ENCODE measurements at places on chromosomes 2 and 18. TPM values are rescaled to one million over a fixed set of nuclear protein-coding genes. Genes with fewer than 3 reads are reported as not detected.

DNA sequence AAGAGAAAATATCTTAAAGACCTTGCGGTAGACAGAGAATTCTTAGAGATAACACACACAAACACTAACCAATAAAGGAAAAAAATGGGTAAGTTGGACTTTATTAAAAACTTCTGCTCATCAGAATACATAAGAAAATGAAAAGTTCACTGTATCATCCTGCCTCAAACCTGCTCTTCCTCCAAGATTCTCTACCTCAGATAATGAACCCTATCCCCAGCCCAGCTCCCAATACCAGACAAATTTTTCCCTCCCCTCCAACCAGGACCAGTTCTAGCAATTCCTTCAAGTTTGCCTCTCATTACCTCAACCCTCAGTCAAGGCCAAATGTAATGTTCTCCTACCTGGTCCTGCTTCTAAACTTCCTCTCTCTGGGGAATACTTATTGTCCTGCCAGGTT lies 79.4 kb downstream of the DNMT3A start:
- H3K36me3 ChIP-seq: peaks cover 27% of the 10 kb centered on the region
- peaks cover 10% of the 10 kb centered on the region for H3K4me1 ChIP-seq
- no peak for DNase-seq

Gene SLC38A11
- total RNA-seq: not detected

DNA sequence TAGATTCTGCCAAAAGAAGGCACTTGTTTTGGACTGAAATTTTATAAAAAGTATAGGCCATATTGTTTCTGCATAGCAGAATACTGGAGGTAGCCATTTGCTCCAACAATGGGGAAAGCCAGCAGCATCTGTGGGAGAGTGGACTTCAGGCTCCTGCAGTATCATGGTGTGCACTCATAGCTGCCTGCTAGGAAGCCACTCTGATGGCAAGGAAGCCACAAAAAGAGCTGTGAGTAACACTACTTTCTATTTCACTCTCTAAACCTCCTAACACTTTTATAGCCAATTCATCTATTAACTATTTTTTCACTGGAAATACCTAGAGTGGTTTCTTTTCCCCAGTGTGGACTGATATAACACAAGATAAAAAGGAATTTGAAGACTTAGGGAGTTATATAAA lies 144.4 kb upstream of the KCNJ3 start:
- no peaks in the 10 kb centered on the region for H3K36me3 ChIP-seq
- H3K27ac ChIP-seq: no peak overlapping the region
- H3K27me3 ChIP-seq: no peaks in the 10 kb centered on the region
- peak; percentile 4 for DNase-seq
- no peaks in the 10 kb centered on the region for H3K4me1 ChIP-seq

DNA sequence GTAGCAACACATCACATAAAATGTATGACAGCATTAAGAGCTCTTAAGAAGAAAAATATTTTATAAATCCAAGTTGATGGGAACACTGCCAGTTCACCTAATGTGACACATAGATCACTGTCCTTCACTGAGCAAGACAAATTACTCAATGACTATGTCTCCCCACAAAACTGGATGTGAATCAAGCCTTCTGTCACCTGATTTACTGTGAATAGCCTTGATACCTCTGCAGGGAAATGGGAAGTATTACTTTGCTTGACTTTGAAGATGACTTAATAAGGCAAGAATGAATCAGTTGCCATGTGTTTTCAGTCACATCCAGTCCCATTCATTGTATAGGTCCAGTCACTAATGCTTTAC lies 94.6 kb downstream of the NYAP2 start:
- no peak overlapping the region for H3K4me3 ChIP-seq
- DNase-seq: no peak
- H3K4me1 ChIP-seq: peaks cover 2% of the 10 kb centered on the region
- H3K27ac ChIP-seq: no peak overlapping the region
- H3K36me3 ChIP-seq: no peaks in the 10 kb centered on the region

- peaks cover 10% of the 10 kb centered on the region for H3K4me1 ChIP-seq
- no peaks in the 10 kb centered on the region for H3K27me3 ChIP-seq
- no peak overlapping the region for H3K27ac ChIP-seq
- DNase-seq: no peak
These were observed 22.7 kb downstream of the INSIG2 start for GRCh38 chr2:118110991-118111390.

Gene WNT6
- total RNA-seq: 0.30 TPM

- peaks cover 44% of the 10 kb centered on the region for H3K4me1 ChIP-seq
- no peaks in the 10 kb centered on the region for H3K27me3 ChIP-seq
- peaks cover 61% of the 10 kb centered on the region for H3K36me3 ChIP-seq
- DNase-seq: no peak
These were observed 46.4 kb downstream of the UXS1 start for GRCh38 chr2:106147665-106148064.

DNA sequence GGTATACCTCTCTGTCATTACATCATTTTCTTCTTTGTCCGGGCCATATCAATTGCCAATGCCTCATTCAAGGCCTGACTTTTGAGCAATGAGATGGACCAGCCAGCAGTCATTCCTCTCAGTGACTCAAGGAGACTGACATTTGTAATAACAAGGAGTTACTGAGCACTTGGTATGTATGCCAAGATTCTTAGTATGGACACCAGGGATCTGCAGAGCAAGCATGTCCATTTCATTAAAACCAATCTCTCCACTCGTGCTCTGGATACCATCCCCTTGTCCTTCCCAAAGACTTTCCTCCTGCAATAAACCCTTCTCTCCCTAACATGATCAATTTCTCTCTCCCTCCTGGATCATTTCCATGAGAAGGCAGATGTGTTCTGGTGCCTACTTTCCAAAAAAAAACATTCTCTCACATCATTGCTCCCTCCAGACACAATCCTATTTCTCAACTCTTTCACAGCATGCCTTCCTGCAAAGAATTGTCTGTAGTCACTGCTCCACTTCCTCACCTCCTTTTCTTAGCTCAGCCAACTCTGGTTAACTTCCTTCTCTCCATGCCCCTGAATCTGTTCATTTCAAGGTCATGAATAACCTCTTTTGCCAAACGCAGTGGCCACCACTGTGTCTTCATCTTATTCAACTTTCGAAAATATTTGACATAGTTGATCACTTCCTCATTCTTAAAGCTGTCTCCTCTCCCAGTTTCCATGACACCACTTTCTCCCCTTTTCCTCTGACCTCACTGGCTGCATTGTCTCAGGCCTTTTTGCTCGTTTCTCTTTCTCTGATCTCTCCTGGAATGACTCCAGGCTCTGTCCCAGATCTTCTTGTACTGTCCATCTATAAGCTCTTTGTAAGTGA lies 102.8 kb upstream of the CYP1B1 start:
- no peak overlapping the region for H3K27ac ChIP-seq
- H3K4me3 ChIP-seq: no peak overlapping the region
- no peaks in the 10 kb centered on the region for H3K36me3 ChIP-seq

Gene CGREF1
- 6.4 TPM for total RNA-seq

DNA sequence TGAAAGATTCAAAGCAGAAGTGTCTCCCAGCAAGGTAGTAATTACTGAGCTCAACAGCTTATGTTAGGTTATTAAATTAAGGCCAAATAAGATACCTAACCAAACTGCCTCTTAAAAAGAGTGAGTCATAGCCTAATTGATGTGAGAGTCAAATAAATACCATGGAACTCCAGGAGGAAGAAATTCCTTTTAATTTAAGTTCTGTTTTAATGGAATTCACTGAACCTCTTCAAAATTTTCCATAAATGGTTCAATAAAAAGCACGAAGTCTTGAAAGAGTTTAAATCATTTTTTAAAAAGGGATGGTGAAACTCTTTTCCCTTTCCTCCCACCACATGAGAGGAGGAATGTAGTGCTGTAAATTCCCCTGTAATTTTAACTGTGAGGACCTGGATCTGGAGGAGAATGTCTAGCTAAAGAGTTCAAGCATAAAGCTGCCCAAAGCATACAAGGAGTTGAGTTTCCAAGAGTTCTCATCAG lies 180.8 kb upstream of the MMADHC start:
- no peaks in the 10 kb centered on the region for H3K4me1 ChIP-seq
- no peak overlapping the region for H3K27ac ChIP-seq
- no peak for DNase-seq
- H3K4me3 ChIP-seq: no peak overlapping the region

DNA sequence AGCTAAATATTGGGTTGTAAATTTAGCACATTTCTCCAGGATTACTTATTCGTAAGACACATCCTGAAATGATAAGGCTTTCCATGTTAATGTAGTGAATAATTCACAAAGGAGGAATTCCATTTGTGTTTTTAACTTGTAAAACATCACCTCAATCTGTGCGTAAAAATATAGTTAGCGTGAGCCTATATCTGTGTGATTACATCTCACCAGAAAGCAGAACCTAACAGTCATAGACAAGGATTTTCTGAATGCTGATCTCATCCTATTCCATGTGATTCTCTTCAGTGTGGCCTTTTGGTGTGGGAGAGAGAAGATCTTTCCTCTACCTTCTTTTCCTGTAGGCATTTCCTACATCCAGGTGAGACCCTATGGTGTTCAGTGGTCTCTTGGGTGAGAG lies 263.2 kb upstream of the RASGRP3 start:
- H3K36me3 ChIP-seq: no peaks in the 10 kb centered on the region
- H3K27me3 ChIP-seq: peaks cover 8% of the 10 kb centered on the region
- H3K27ac ChIP-seq: no peak overlapping the region

- H3K4me1 ChIP-seq: no peaks in the 10 kb centered on the region
- no peak for DNase-seq
- H3K27ac ChIP-seq: no peak overlapping the region
These were observed 290.6 kb downstream of the PTGR3 start for GRCh38 chr18:74918276-74918790.

GRCh38 chr18:3139406-3139805 lies 80.4 kb downstream of the MYOM1 start:
- H3K4me3 ChIP-seq: no peak overlapping the region
- no peak for DNase-seq
- H3K27me3 ChIP-seq: no peaks in the 10 kb centered on the region
- no peaks in the 10 kb centered on the region for H3K4me1 ChIP-seq

Gene DSG2
- 1.3 TPM for total RNA-seq

GRCh38 chr2:185676316-185676715 lies 62.3 kb upstream of the FSIP2 start:
- no peak overlapping the region for H3K27ac ChIP-seq
- H3K4me1 ChIP-seq: no peaks in the 10 kb centered on the region
- H3K27me3 ChIP-seq: no peaks in the 10 kb centered on the region
- no peaks in the 10 kb centered on the region for H3K36me3 ChIP-seq
- H3K4me3 ChIP-seq: no peak overlapping the region
- no peak for DNase-seq

Gene ASNSD1
- total RNA-seq: 58.4 TPM

GRCh38 chr18:29034113-29034856 lies 857.4 kb upstream of the CDH2 start:
- DNase-seq: no peak
- H3K4me3 ChIP-seq: no peak overlapping the region
- H3K36me3 ChIP-seq: no peaks in the 10 kb centered on the region
- H3K27me3 ChIP-seq: no peaks in the 10 kb centered on the region
- H3K27ac ChIP-seq: no peak overlapping the region
- H3K4me1 ChIP-seq: no peaks in the 10 kb centered on the region

Gene SCYGR4
- total RNA-seq: not detected

DNA sequence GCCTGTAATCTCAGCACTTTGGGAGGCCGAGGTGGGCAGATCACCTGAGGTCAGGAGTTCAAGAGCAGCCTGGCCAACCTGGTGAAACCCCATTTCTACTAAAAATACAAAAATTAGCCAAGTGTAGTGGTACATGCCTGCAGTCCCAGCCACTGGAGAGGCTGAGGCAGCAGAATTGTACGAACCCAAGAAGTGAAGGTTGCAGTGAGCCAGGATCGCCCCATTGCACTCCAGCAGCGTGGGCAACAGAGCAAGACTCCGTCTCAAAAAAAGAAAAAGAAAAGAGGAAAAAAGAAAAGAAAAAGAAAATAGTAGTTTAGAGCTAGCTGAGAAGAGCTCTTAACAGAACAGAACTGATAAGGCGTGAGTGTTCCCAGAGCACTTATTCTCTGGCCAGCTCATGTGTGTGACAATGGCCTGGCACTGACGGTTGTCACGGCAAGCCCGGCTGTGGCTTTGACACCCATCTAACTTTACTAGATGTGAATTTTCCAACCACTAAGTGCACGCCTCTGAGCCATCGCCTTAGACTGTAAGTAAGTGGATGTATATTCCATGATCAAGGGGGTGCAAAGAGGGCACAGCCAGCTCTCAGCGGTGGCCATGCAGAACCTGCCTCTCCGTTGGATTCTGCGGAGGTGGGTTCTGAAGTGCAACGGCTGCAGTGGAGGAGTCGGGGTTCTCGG lies 80.0 kb downstream of the ZNF516 start:
- H3K36me3 ChIP-seq: peaks cover 8% of the 10 kb centered on the region
- peaks cover 10% of the 10 kb centered on the region for H3K27me3 ChIP-seq
- no peak overlapping the region for H3K27ac ChIP-seq
- H3K4me1 ChIP-seq: peaks cover 16% of the 10 kb centered on the region
- no peak for DNase-seq

GRCh38 chr2:189111063-189111715 lies 68.4 kb downstream of the COL5A2 start:
- H3K4me1 ChIP-seq: no peaks in the 10 kb centered on the region
- no peak overlapping the region for H3K4me3 ChIP-seq
- H3K36me3 ChIP-seq: no peaks in the 10 kb centered on the region
- H3K27ac ChIP-seq: no peak overlapping the region
- H3K27me3 ChIP-seq: peaks cover 2% of the 10 kb centered on the region

- DNase-seq: no peak
- H3K27me3 ChIP-seq: peaks cover 26% of the 10 kb centered on the region
- peak overlapping the region; percentile 75 for H3K27ac ChIP-seq
- peak overlapping the region; percentile 51 for H3K4me3 ChIP-seq
These were observed 3.4 kb downstream of the SGPP2 start for GRCh38 chr2:222427646-222428301.

Gene THSD7B
- not detected for total RNA-seq

Gene SERPINB10
- total RNA-seq: not detected

Gene PSMA8
- total RNA-seq: 1.4 TPM

GRCh38 chr2:9991829-9992273 lies 40.4 kb downstream of the GRHL1 start:
- H3K4me3 ChIP-seq: no peak overlapping the region
- DNase-seq: no peak

DNA sequence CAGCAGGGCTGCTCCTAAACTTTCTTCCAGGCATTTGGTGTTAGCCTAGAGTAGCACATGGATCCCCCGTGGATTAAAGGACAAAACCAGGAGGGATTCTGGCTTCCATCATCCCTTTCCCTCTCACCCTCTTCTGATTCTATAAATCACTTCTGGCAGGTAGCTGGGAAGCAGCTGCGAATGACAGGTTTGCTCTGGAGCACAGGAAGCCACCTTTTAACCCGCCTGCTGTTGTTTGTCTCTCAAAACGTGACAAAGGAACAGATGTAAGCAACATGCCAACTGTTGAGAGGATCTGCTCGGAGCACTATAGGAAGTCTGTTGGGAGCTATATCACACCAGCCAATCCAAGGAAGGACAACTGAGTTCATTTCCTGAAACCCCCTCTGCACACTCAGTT lies 101.9 kb downstream of the ACTR2 start:
- no peak for DNase-seq
- no peak overlapping the region for H3K4me3 ChIP-seq
- no peak overlapping the region for H3K27ac ChIP-seq
- no peaks in the 10 kb centered on the region for H3K27me3 ChIP-seq
- no peaks in the 10 kb centered on the region for H3K4me1 ChIP-seq
- H3K36me3 ChIP-seq: peaks cover 2% of the 10 kb centered on the region

Gene ARHGEF4
- total RNA-seq: 1.9 TPM

Gene ANKRD30B
- total RNA-seq: not detected
